ENCODE measurements at places on chromosomes 5 and 9.

- DNase-seq, result no peak
Measured at GRCh38 chr5:43401827-43402226, 10.4 kb downstream of the CCL28 start.

DNA sequence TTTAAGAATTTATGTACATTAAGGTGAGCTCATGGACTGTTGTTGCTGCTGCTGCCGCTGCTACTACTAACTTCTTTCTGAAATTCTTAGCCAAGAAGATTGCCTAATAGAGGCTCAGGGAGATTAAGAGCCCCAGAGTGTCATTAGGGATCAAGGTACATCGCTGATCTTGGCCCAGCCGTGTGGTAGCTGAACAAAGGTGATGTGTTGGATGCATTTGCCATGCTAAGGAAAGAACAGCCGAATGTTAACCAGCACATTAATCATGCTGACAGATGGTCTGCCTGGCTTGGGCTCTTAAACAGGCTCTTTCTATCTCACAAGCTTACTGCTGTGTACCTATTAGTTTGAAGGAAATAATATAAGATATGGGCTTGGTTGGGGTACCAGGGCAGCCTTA is 137.1 kb downstream of the KCTD16 start:
- DNase-seq, result no peak

DNA sequence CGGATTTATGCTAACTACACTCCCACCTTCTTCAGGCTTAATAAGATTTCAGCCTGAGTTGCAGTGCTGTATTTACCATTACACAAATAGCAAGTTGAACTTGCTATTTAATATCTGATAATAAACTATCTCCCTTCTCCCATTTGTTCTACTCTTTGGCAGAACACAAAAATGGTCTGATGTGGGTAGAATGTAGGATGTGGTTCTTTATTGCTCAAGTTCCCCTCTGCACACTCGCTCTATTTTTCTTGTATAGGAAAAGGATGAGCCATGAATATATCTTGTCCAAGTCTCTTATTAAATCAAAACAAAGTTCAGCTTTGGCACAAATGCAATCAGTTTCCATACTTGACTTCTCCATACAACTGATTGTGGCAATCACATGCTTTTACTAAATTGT is 37.2 kb upstream of the KIF2A start:
- DNase-seq, result no peak

DNA sequence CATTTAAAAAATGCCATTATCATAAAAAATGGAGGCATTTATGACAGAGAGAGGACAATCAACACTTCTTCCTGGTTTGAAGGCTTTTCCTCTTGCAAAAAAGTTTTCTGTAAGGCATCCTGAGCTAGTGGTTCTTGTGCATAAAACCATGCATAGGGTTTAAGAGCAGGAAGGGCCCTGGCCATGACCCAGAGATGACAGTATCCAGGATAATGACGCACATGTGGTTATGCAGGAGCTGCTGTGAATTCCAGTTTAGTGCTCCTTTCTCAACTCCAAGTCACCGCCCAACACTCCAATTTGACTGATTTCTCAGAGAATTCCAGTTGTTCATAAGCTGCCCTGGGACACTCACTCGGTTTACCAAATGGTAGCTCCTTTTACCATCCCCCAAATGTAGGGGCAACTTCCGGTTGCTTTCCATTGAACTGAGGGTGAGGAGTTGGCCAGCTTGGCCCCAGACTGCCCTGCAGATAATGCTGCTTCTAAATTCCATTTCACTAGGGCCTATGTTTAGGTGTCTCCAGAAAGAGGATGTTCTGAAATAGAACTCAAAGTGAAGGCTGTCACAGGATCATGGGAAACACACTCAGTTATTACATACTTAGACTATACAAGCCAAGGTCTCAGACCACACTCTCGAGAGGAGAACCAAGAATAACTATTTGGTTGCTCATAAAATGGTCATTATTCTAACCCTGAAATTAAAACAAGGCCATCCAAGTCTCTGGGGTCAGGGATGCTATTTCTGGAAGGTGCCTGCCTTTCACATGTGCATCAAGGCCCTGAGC is 179.1 kb downstream of the SLIT3 start:
- DNase-seq, result no peak

DNA sequence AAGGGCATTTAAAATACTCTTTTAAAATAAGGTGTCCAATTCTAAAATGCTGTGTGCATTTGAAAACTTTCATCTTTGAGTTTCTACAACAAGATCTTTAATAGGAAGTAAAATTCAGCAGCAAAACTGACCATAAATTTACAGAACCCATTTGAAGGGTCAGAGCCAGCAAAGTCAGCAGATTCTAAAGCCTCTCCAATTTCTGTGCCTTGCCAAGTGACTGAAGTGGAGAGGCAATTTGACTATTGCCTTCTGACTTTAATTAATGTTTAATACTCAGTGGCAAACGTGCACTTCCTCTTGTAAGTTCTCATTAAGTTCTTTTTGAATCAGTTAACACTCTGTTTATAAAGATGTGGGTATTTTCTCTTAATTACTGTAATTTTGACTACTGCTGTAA is 155.2 kb downstream of the BAAT start:
- peak; percentile 50 for DNase-seq

- no peak for DNase-seq
Measured at GRCh38 chr5:94066437-94067207, 325.2 kb upstream of the POU5F2 start.

GRCh38 chr9:92482329-92482728 is at the start of gene ASPN:
Gene ASPN (minus strand): TSS chr9:92482506.
- DNase-seq, result no peak

- DNase-seq, result no peak
Measured at GRCh38 chr5:113240951-113241726, 193.7 kb downstream of the TSSK1B start.

DNA sequence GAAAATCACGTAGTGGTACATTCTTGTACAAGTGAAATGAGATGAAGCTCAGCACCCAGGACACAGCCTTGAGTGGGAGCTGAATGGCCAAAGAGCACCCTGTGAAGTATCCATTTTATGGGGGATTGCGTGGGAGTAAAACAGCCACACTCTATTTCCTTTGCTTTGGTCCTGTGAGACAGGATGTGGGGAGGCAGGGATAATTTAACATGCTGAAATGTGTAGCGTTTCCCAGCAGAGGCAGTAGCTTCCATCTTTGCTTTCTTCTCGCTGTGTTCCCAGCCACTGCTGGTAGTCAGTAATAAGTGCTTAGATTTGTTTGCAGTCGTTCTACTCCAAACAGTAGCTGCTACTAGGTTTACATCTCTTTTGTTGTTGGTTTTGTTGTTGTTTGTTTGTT is 4.4 kb downstream of the IL31RA start:
- no peak for DNase-seq

- no peak for DNase-seq
Measured at GRCh38 chr9:10127867-10128266, 484.9 kb downstream of the PTPRD start.

DNA sequence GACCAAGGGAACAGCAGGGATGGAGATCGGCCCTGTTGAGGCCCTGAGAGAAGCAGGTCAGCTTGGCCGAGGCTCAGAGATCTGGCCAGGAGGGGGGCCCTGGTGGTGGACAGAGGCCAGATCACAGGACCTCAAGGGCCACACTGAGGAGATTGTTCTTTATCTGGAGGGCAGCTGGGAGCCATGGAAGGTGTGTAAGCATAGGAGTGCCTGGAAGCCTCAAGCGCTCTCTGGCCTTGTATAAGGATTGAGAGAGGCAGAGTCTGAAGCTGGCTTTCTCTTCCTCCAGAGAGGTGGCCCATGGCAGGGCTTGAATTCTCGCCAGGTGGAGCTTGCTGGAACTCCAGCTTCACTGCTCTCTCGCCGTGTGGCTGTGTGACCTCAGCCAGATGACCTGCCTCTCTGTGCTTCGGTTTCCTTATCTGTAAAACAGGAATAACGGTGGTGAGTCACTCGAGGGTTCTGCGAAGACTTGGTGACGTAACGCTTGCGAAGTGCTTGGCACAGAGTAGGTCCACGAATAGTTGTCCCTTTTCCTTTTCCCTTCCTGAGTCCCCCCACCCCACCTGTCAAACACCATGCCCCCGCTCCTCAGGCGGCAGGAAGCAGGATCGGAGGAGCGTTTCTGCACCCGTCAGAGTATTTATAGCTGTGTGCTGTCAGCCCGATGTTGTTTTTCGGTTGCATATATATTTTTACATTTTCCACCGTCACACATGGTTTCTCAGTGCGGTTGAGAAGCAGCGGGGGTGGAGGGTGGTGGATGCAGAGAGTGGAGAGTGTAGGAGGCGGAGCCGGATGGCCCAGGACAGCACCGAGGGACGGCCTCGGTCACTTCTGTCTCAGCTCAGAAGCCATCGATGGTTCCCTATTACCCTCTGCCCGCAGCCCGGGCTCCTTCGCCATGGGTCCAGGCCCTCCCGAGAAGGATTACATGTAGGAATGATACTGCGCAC is 17.0 kb upstream of the CRB2 start:
- no peak for DNase-seq

- DNase-seq, result no peak
Measured at GRCh38 chr5:132641241-132641723, 16.7 kb upstream of the IL13 start.

DNA sequence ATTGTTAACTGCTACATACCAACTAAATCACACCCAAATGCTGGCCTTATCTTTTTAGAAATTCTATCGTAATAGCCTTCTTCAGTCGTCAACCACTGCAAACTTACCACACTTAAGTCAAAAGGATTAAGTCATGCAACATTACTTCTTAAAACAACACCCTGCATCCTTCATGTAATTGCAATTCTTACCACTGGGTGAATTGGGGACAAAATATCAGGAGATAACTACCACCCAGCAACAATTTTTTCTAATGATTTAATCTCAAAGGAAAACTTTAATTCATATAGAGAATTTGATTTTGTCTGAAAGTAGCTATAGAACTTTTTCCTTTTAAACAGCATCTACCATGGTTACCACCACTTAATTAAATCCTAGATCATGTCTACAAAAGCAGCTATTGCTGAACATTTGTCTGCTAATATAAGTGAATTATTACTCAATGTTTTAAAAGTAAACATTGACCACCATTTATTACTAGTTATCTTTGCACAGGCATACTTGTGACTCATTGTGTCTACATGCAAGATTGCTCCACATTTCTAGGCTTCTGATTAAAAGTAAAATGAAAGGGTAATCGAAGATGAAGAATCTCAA is 10.5 kb downstream of the MLLT3 start:
- no peak for DNase-seq

- no peak for DNase-seq
Measured at GRCh38 chr5:88390481-88390880, 121.8 kb upstream of the TMEM161B start.

DNA sequence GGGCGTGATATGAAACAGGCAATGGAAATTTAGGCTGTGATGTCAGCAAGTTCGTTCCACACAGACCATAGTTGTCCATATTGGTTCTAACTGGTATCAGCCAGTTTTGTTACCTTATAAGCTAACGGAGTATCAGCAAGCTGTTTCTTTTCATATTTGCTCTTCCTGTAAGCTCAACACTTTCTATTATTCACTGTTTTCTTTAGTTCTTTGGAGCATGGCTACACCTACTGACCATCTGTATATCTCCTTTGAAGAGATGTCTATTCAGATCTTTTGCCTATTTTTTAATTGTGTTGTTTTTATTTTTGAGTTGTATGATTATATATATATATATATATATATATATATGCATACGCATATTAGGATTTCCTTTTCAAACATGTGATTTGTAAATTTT is 1057.2 kb upstream of the CDH10 start:
- no peak for DNase-seq

DNA sequence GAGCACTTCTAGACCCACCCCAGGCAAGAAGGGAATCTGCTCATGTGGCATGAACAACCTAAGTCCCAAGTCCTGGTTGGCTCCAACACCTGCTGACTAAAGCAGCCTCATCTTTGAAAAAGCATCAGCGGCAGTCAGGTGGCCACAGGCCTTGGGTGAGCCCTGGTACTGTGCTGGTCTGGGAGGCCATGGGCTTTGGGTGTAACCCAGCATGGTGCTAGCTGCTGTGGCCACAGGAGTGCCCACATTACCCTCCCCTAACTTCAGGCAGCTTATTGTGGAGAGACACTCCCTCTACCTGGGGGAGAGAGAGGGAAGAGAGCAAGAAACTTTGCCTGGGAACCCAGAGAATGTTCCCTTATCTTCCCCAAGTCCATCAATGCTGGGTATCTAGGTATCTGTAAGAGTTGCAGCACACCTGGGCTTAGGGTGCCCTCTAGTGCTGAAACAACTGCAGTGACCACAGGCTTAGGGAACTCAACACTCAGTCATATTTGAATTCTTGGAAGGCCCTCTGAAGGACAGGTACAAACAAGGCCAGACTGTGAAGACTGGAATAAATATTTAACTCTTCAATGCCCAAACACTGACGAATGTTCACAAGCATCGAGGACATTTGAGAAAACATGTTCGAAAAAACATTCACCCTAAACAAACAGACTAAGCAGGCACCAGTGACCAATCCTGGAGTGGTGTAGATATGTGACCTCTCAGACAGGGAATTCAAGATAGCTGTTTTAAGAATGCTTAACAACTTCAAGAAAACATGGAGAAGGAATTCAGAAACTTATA is 69.9 kb upstream of the OR2K2 start:
- no peak for DNase-seq

DNA sequence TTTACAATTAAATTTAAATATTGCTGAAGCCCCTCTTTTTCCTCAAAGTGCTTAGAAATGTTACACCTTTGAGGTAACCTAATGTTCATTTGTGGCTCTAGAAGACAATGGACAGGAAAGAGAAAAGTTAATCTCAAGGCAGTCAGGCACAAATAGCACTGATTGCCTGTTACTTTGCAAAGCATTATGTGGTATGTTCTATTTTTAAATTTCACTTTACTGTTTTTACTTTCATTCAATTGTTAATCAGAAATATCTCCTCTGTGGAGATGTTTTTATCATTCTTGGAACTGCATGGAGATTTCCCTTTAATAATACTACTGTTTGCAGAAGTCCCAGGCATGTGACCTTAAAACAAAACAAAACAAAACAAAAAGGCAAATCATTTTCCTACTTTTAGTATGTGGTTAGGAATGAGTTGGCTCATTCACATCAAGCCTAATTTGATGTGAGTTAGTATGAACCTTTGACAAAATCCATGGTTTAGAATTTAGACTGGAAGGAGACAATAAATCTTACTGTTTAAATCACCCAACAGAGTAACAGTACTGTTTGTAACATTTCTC is 67.5 kb downstream of the CWC27 start:
- DNase-seq, result no peak
